ENCODE measurements at places on chromosomes 4 and X.

DNA sequence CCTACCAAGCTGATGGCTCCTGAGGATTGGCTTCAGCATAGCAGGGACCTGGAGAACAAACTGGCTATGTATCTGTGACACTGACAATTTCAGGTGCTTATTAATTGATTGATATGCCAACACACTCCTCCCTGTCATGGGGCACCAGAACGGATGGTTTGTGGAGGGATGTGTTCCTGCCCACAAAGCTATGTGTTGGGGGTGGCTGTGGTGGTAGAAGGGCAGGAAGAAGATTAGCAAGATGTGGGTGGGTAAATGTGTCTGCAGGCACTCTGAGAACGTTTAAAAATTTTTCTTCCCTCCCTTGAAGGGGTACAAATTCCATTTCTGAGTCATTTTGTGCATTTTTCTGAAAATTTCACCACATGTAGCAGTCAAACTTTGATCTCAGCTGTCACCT lies 55.0 kb upstream of the SCML1 start:
- DNase-seq: no peak

DNA sequence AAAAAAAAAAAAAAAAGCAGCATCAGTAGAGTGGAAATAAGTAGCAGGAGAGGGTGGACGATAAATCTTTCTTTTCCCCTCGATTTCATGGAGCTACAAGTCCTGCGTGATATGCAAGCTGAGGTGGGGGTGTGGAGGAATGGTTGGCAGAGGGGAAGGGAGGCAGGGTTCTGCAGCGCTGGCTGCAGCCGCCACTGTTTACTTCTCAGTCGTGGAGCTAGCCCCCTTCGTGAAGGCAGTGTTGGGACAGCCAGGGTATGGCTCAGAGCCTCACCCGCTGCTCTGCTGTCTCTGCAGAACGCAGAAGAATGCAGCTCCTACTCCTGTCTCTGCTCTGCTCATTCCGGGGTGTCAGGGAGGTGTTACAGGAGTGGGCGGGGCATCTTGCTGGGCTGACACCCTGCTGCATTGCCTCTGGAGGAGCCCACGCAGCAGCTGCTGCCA lies 140.6 kb downstream of the GPM6A start:
- no peak for DNase-seq

DNA sequence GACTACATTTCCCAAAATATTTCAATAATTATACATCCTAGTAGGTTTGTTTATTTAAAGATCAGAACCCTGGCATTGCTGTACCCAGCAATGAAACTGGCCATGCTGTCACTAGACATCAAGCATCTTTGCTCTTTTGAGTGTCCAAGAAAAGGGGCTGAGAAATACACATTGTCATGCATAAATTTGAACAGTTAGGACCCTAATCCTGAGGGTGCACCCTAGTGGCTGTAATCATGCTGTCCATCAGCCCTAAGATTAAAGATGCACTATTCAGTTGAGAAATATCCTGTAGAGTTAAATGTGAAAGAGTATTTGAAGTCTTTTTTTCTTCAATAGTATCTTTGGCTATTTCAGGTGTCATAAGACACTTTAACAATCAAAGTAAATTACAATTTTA lies 108.8 kb downstream of the NFKB1 start:
- DNase-seq: no peak

DNA sequence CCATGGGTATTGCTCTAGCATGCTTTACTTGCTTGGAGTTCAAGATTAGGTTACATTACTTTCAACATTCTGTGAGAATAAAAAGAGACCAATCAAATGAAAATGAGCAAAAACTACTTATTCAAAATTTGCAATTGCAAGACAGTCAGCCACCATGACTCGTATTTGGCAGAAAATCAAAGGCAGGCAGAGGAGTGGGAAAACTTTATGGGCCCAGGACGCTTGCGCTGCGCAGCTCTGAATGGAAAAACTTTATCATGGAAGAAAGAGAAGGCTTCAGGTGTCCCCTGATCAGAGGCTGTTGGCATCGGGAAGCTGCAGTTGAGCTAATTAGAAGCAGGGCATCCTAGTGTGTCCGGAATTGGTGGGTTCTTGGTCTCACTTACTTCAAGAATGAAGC lies 250.6 kb downstream of the USP46 start:
- DNase-seq: no peak

GRCh38 chr4:84965553-84966381 lies 723 bp downstream of the WDFY3 start:
- no peak for DNase-seq

DNA sequence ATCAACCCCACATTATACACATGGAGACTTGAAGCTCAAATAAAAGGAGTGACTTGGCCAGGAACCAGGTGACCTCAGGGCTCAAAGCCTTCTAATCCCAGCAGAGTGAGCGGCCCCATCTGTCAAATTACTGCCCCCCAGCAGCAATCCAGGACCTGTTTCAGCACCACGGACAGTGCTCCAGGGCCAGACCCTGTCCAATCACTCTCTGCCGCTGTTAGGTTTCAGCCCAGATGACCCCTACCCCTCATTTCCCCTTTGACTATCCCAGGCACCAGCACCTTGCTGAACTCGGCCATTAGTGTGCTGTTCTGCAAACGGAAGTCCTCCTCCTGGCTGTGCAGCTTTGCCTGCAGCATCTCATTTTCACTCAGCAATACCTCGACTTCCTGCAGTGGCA lies 5.1 kb downstream of the GRIPAP1 start:
- no peak for DNase-seq

DNA sequence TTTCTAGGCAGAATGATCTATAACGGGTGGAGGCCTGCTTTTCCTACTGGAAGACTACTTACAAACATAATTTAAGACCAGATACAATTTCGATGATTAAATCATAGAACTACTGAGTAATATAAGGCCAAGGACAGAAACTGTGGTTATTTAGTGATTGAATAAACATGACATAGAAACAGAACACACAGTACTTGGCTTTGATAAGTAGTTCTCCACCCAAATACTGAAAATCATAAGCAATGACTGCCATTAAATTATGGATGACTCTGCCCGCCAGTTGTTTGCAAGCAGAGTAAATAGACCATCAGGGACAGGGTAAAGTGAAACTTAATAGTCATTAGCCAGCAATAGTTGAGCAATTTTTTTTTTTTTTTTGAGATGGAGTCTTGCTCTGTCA lies 17.2 kb upstream of the SMIM14 start:
- no peak for DNase-seq

DNA sequence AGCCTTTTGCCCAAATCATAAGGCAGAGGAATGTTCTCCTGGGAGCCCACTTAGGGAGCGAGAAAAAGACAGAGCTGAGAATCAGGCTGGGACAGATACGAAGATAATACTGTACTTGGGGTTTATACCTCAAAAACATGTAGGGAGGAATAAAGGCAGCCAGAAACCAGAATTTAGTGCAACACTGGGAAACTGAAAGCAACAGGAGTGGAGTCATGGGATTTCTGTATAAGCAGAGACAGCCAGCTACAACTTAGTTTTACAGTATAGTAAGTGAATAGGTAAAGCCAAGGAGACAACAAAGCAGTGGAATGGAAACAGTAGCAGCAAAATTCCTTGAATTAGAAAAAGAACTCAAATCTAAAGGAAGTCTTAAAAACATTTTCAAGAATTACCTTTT lies 413.2 kb downstream of the FAT4 start:
- no peak for DNase-seq

GRCh38 chrX:153925739-153926551 lies at the start of gene ARHGAP4:
Gene ARHGAP4, minus strand, starts transcription at chrX:153926264. Its CDS starts 62 bp downstream, at chrX:153926202.
- no peak for DNase-seq

Data from stromal cell of bone marrow (primary cell).